ENCODE measurements at places on chromosomes 16 and 17.

- DNase-seq: no peak
Observed at GRCh38 chr17:69477204-69477902, 62.9 kb downstream of the MAP2K6 start.

DNA sequence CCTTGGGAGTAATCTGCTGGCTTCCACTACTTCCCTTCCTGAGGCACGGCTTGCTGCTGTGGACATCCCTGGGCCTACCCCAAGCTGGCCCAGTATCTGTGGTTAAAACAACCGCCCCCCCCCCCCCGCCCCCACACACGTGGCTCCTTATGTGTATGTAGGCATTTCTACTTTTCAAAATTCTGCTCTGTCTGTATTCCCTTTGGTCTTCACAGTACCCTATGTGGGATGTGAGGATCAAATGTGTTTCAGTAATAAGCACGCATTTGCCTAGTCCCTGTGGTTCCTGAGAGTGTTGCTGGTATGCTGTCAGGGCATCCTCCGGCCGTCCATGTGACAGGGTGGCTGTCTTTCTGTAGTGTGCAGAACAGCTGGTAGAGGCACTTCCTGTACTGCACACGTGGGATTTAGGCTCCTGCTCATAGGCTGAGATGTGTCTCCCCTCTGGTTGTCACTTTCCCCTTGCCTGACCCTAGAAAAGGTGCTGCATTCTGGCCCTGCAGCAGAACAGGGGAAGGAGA is 2.2 kb downstream of the NT5M start:
- peak; percentile 44 for DNase-seq

DNA sequence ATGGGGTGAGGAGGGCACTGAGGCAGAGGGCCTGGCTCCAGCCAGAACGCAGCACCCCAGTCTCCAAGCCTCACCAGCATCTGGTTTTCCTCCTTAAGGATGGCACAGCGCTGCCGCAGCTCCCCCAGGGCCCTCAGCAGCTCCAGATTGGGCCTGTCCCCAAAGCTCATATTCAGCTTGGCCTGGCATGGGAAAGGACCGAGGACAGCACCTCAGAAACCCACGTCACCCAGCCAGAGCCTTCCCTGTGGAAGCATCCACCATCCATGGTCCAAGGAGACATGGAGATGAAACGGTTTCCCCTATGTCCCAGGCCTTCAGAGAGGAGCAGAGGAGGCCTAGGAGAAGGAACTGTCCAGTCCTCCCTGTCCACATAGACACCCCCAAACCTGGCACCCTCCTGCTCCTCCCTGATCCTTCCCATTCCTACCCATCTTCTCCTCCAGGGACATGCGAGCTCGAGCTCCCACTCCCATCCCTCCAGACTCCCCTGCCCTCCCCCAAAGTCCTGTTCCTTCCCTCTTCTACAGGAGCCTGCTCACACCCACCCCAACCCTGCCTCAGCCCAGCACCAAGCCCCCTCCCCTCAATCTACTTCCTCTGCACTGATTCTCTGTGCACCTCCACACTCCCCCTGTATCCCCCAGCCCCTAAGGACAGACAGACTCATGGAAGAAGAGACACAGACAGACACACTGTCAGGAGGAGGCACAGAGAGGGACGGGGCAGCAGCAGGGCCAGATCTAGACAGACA is 1.8 kb downstream of the TSPOAP1 start:
- DNase-seq: no peak

GRCh38 chr17:61253362-61253761 is 146.3 kb upstream of the TBX2 start:
- peak; percentile 62 for DNase-seq

DNA sequence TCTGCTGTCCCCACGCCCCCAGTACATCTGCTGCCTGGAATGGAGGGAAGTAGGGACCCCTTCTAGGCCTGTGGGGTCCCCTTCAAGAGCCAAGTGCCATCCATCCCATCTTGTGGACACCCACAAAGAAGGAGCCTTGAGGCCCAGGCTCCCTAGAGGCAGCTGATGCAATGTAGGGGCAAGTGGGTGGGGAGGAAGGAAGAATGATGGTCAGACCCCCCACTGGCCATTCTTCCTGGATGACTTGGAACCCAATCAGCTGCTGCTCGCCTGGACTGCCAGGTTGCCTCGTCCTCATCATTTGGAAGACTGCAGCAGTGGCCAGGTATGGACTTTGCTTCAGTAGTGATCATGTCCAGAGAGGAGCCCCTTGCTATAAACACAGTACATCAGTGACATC is 48.9 kb downstream of the SMPD3 start:
- no peak for DNase-seq

- no peak for DNase-seq
Observed at GRCh38 chr17:62862251-62862650, 54.1 kb upstream of the MARCHF10 start.

DNA sequence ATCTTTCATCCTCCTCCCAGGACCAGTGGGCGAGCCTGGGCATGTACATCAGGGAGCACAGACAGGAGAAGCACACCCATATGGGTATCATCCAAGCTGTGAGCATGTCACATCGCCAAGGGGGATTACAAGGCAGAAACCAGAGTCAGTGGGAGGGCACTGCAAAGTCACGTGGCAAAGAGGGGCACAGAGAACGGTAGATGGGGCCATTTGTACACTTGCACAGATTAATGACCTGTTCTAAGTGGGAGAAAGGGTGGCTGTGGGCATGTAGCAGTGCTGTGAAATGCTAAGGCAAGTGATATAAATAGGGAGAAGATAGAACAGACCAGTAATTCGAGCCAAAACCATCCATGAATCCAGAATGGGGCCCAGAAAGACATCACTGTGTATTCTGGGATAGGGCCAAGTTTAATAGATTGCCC is 265.0 kb downstream of the CPPED1 start:
- no peak for DNase-seq

DNA sequence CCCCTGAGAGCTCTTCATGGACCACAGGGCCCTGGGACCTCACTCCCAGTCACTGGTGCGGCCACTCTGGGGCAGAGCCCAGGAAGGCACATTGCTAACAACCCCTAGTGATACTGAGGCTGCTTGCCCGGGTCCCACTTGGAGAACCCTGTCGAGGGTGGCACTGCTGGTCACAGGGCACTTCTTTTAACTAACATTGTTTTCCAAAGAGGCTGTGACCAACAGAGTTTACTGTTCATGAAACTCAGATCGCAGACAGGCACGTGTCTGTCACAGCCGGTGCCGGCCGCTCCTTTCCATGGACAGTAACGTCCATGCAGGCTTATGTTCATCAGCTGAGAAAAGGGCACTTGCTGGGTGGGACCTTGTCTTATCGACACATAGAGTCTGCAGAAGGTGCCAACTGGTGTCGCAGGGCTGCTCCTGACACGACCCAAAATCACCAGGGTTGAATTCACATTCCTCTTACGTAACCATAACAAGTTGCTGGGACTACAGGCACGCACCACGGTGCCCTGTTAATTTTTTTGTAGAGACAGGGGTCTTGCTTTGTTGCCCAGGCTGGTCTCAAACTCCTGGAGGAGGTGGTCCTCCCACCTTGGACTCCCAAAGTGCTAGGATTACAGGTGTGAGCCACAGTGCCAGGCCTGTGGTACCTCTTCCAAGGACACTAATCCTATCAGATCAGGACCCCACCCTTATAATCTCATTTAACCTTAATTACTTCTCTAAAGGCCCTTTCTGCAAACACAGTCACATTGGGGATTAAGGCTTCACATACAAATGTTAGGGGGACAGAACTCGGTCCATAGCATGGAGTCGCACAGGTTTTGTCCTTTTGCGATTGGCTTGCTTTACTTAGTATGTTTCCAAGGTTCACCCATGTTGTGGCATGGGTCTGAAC is 1.2 kb upstream of the ZC3H18 start:
- no peak for DNase-seq

Data from muscle of leg (tissue), 16 donors.